ENCODE measurements at places on chromosomes 2 and 18. TPM values are rescaled to one million over a fixed set of nuclear protein-coding genes. Genes with fewer than 3 reads are reported as not detected.

The ACMSD gene
- not detected for total RNA-seq

The CDH19 gene
- not detected for total RNA-seq

DNA sequence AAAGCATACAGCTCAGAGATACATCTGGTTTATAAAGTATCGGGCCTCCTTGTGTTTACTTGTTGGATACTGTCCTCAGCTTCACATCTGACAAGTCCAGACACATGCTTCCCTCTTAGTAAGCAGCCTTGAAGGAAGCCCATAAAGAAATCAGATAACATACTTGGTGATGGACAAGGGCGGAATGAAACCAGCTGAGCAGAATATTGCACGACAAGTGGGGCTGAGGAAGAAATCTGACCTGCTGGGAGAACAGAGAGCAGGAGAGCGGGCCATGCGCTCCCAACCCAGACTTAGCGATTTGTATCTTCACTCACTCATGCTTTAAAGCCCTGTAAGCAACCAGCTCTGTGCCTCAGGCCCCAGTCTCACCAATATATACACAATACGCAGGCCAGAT is 208.4 kb downstream of the CDH20 start:
- no peak for DNase-seq
- H3K4me3 ChIP-seq = no peak overlapping the region
- H3K36me3 ChIP-seq = no peaks in the 10 kb centered on the region
- no peak overlapping the region for H3K27ac ChIP-seq

GRCh38 chr18:35572644-35573043 is 8.9 kb upstream of the GALNT1 start:
- peaks cover 1% of the 10 kb centered on the region for H3K27me3 ChIP-seq
- H3K36me3 ChIP-seq = peaks cover 2% of the 10 kb centered on the region
- no peak overlapping the region for H3K4me3 ChIP-seq
- H3K27ac ChIP-seq = no peak overlapping the region
- H3K4me1 ChIP-seq = peaks cover 21% of the 10 kb centered on the region
- no peak for DNase-seq

The ANKAR gene
- total RNA-seq = 4.2 TPM

DNA sequence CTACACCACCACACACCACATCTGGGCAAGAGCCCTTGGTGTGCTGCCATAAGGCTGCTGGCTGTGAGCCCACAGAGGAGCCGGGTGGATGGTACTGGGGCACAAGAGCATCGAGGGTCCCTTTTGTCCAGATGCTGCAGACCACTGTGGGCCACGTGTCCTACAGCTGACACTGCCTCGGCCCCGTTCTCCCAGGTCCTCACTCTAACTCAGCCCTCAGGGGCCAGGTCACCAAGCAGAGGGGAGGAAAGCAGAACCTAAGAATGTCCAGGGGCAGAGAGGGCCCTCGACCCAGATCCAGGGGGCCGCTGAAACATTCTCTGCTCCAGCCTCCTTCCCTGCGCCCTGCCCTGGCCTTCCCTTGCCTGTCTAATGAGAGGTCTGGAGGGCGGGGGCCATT is 91.7 kb upstream of the ASB18 start:
- H3K36me3 ChIP-seq = no peaks in the 10 kb centered on the region
- no peak for DNase-seq
- H3K4me3 ChIP-seq = no peak overlapping the region
- no peak overlapping the region for H3K27ac ChIP-seq
- H3K4me1 ChIP-seq = peaks cover 7% of the 10 kb centered on the region
- H3K27me3 ChIP-seq = peaks cover 12% of the 10 kb centered on the region

DNA sequence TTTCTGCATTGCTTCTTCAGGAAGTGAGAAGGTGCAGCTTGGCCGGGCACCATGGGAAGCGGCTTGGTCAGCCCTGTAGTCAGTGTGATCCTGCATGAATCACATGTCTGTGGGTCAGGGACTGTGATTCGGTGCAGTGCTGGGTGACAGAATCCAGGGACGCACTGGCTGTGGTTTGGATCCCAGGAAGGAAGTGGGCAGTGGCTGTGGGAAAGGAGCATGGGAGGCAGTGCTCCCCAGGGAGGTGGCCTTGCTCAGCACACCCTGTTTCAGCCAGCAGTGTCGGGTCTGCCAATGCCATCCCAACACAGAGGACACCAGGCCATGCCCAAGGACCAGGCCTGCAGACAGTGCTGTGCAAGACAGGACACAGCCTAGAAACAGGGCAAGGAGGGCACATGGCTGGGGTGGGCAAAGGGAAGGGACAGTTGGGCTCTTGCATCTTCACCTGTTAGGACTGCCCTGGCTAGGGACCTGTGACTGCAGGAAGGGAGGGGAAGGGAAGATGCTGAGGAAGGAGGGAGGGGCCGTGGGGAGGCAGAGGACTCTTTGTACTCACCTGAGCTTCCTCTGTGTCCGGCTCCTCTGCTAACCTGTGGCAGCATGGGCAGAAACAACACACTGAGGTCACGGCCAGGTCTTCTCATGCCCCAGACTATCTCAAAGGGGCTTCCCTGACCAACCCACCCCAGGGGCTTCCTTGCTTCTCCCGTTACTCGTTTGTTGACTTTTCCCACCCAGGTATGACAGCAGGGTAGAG is 37.2 kb upstream of the DNMT3A start:
- H3K4me1 ChIP-seq = peaks cover 54% of the 10 kb centered on the region
- H3K4me3 ChIP-seq = no peak overlapping the region
- H3K36me3 ChIP-seq = peaks cover 24% of the 10 kb centered on the region
- DNase-seq = no peak
- H3K27me3 ChIP-seq = no peaks in the 10 kb centered on the region

- no peak overlapping the region for H3K4me3 ChIP-seq
- H3K27ac ChIP-seq = no peak overlapping the region
- no peak for DNase-seq
- H3K4me1 ChIP-seq = peaks cover 10% of the 10 kb centered on the region
- no peaks in the 10 kb centered on the region for H3K36me3 ChIP-seq
Observed at GRCh38 chr2:193350509-193350908, 1155.8 kb upstream of the TMEFF2 start.

- no peak for DNase-seq
- H3K27me3 ChIP-seq = peaks cover 9% of the 10 kb centered on the region
- H3K4me1 ChIP-seq = no peaks in the 10 kb centered on the region
- H3K4me3 ChIP-seq = no peak overlapping the region
- H3K36me3 ChIP-seq = no peaks in the 10 kb centered on the region
Observed at GRCh38 chr2:186560254-186560653, 29.6 kb upstream of the ITGAV start.

The DSG4 gene
- not detected for total RNA-seq

GRCh38 chr18:12657684-12658425 is at the start of gene SPIRE1:
SPIRE1 (minus strand) TSS chr18:12658107; CDS start chr18:12657866, 241 bp downstream.
- DNase-seq = peak; percentile 38
- peak within 1 kb of the TSS; percentile 84 for H3K4me3 ChIP-seq
- H3K36me3 ChIP-seq = peaks cover 2% of the 10 kb centered on the region
- peaks cover 35% of the 10 kb centered on the region for H3K4me1 ChIP-seq
- peak within 1 kb of the TSS; percentile 47 for H3K27ac ChIP-seq

- no peaks in the 10 kb centered on the region for H3K36me3 ChIP-seq
- DNase-seq = no peak
- H3K4me1 ChIP-seq = no peaks in the 10 kb centered on the region
- no peak overlapping the region for H3K4me3 ChIP-seq
- H3K27me3 ChIP-seq = no peaks in the 10 kb centered on the region
- H3K27ac ChIP-seq = no peak overlapping the region
Observed at GRCh38 chr2:238987352-238987981, 139.6 kb downstream of the TWIST2 start.

The ZNF532 gene
- total RNA-seq = 0.71 TPM

The SOX11 gene
- not detected for total RNA-seq

The SLC19A3 gene
- not detected for total RNA-seq

DNA sequence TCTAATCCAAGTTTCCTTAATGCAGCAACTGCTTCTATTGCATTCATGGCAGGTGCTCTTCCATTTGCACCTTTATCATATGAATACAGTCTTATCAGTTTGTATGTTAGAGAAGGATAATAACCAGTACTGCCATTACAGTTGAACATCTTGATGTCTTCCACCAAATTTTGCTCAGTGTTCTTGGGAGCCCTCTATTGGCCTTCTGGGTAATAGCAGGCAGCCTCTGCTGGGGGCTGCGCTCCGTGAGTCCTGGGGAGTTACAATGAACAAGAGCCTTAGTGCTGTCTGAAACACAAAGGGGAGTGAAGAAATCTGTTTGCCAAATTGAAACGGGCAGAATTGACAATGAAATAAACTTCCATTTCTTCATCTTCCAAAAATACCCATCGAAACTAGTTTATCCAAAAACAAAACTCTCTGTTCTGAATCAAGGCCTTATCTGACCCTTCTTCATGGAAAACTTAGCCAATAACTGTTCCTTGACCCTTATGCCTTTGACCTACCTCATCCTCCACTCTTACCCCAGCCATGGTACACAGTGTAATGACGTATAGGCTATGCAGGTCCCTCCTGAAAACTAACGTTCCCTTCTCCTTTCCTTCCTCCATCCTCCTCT is 79.9 kb downstream of the ALK start:
- no peak for DNase-seq
- H3K27me3 ChIP-seq = peaks cover 5% of the 10 kb centered on the region
- H3K27ac ChIP-seq = no peak overlapping the region
- H3K36me3 ChIP-seq = no peaks in the 10 kb centered on the region
- no peak overlapping the region for H3K4me3 ChIP-seq

The KIF5C gene
- total RNA-seq = 17.9 TPM

The STK16 gene
- total RNA-seq = 30.6 TPM

GRCh38 chr18:25825979-25826776 is 264.2 kb downstream of the SS18 start:
- H3K4me3 ChIP-seq = no peak overlapping the region
- peaks cover 10% of the 10 kb centered on the region for H3K27me3 ChIP-seq
- no peak overlapping the region for H3K27ac ChIP-seq
- no peaks in the 10 kb centered on the region for H3K36me3 ChIP-seq

- no peaks in the 10 kb centered on the region for H3K4me1 ChIP-seq
- no peaks in the 10 kb centered on the region for H3K36me3 ChIP-seq
- no peak for DNase-seq
- no peak overlapping the region for H3K27ac ChIP-seq
- H3K27me3 ChIP-seq = peaks cover 2% of the 10 kb centered on the region
Observed at GRCh38 chr2:108118996-108119395, 120.8 kb upstream of the SULT1C3 start.

DNA sequence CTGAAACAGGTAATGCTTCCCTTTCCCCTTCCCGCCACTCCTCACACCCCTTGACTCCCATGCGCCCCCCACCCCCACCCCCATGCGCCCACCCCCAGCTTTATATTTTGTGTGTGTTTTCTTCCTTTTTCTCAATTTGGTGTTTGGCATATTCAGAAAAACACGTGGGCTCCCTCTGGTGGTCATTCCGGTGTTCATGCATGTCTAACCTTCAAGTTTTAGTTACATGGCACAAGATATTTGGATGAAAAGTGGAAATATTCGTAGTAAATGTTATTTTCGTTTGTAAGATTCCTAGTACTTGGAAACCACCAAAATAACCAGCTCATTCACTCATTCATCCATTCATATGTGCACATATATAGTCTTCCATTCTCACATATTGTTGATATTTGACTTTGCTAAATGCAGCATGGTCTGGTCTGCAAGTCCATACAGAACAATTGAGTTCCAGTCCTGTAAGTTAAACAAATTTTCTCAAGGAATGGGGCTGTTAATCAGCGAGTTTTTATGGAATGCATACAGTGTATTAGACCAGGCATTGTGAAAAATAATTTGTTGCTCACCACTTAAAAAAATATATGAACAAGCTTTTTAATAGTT is 143.6 kb upstream of the MAP3K20 start:
- no peak overlapping the region for H3K27ac ChIP-seq
- peaks cover 5% of the 10 kb centered on the region for H3K4me1 ChIP-seq
- H3K36me3 ChIP-seq = no peaks in the 10 kb centered on the region
- no peak overlapping the region for H3K4me3 ChIP-seq

All from activated T-helper 1 cell treated with anti-CD3 and anti-CD28 coated beads, Interleukin-12 subunit alpha, Interleukin-12 subunit beta, Interleukin-2, Interleukin-4 antibody, amounts not matched to agents 30 ng/mL and 10 ng/mL and 1 ng/mL, durations not matched to agents 14 hours and 24 hours and 36 hours (primary cell).